ENCODE measurements at places on chromosomes 2 and 18.

DNA sequence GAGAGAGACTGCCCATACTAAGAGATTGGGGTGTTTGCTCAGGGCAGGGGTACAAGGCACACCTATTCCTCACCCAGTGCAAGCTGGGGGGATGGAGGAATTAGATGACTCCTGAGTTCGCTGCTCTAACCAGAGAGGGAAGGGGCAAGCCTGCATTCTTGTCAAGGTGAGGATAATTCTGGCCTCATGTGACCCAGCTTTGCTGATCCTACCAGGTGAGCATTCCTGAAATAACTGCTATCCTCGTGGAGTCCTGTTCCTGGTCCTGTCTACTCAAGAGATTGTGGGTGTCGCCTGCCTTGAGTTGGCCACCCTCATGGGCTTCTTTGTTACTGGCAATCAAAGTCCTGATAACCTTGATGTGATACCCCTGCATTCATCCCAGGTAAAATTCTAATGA, 206.0 kb downstream of the SPP2 start:
- DNase-seq: no peak

DNA sequence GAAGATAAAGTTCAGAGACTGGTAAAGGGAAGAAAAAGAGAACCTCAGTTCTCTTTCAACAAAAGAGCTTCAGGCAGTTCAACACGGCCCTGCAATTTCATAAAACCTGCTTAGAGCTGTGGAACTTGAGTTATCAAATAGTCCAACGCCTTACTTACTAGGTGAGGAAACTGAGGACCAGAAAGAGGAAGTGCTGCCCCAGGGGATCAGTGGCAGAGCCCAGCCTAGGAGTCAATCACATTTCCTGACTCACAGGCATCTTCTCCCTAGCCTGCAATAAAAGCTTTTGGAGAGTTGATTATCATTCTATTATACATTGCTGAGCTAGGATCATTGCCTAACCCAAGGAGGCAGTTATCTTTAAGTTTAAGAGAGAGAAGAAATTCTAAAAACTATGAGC, 77.4 kb downstream of the TXNL1 start:
- no peak for DNase-seq

DNA sequence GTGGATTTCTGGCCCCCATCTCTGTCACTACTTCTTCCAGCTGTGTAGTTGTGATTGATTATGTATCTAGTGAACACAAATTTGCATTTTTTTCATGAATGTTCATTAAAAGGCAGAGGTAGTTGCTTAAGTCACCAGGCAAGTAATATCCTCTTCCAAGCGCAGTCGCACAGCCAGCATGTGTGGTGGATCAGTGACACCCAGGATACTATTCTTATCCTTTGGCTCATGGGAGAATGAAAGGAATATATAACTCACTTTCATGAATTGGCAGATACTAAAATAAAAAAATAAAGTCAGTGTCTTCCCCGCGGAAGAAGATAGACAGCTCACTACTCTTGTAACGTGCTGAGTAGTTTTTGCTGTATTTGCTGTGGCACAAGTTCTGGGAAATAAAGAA, 387.8 kb downstream of the CDH7 start:
- DNase-seq: no peak

GRCh38 chr2:40797120-40797519, 345.2 kb upstream of the SLC8A1 start:
- no peak for DNase-seq

- no peak for DNase-seq
These were observed 426.4 kb downstream of the MBD2 start for GRCh38 chr18:53797998-53798495.

DNA sequence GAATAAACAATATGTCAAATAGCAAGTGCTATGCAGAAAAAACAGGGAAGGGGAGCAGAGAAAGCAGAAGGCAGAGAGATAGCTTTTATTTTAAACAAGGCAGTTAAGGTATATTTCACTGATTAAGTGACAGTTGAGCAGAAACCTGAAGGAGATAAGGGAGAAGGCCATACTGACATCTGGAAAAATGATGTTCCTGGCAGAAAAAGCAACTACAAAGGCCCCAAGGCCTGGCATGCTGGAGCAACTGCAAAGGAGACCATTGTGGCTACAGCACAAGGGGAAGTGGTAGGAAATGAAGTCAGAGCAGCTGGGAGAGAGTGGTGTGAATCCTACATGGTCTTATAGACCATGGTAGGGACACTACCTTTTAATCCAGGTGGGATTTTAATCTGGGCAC, 8.9 kb upstream of the PCBP1 start:
- DNase-seq: no peak

DNA sequence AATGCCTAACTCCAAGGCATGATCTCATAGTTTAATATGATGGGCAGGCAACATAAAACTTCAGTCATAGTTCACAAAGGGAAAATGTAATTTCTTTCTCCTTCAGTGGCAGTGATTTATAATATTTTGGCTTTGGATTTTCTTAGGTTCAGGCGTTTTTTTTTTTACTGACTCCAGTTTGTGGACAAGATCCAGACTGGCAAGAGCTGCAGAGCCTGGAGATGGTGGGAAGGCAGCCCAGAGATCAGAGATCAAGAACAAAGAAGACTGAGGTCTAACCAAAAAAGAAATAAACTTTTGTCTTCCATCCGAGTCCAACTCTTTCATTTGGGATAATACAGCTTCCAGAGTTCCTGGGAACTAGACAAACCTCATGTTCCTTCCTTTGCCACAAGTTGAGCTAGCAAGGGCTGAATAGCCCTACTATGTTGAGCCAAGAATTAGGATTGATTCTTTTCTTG, 215.3 kb upstream of the SETBP1 start:
- DNase-seq: no peak

- DNase-seq: no peak
These were observed 5.8 kb downstream of the EIF2AK3 start for GRCh38 chr2:88621432-88621831.

DNA sequence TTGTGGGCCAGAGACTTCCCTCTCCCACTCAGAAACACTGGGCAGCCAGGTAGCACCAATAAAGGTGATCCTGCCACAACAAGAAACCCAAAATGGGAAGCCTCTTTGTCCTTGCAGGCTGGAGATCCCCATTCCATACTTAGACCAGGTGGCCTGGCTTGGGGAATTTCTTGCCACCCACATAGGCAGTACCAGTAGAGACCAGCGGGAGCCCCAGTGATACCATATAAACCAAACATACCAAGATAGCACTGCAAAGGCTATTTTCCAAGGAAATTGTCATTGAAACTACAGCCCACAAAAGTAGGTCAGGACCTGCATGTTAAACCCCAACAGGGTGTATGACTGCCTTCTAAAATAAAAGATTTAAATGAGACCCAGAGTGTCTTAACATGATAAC, 171.6 kb downstream of the DIS3L2 start:
- no peak for DNase-seq

- no peak for DNase-seq
These were observed 30.8 kb upstream of the ACYP2 start for GRCh38 chr2:54084600-54084999.

- no peak for DNase-seq
These were observed 1539.5 kb upstream of the CELF4 start for GRCh38 chr18:39105104-39105503.

- DNase-seq: no peak
These were observed 649.4 kb upstream of the ZEB2 start for GRCh38 chr2:145169285-145169684.

DNA sequence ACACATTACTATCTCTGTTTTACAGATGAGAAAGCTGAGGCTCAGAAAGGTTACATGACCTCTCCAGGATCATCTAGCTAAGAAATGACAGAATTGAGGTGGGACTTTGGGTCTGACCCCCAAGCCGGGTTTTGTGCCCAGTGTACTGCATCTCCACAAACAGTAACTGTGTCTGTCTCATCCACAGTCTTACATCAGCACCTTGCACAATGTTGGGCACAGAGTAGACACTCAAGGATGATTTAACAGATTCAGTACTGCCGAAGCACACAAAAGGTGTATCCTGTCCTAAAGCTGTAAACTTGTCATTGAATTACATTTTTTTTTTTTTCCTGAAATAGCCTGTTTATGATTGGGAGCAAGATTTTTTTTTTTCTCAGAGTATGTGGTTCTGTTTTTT, 84.8 kb downstream of the ADCYAP1 start:
- DNase-seq: no peak

DNA sequence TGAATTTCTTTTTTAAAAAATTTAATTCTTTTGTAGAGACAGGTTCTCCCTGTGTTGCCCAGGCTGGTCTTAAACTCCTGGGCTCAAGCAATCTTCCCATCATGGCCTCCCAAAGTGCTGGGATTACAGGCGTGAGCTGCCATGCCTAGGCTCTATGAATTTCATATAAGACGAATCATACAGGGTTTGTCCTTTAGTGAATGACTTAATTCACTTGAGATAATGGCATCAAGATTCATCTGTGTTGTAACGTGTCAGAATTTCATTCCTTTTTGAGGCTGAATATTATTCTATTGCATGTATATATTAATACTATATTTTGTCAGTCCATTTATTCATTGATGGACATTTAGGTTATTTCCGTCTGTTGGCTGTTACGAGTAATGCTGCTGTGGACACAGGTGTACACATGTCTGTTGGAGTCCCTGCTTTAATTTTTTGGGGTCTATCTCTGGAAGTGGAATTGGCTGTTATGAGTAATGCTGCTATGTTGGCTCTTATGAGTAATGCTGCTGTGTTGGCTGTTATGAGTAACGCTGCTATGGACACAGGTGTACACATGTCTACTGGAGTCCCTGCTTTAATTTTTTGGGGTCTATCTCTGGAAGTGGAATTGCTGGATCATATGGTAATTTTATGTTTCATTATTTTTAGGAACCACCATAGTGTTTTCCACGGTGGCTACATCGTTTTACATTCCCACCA, 210.6 kb downstream of the CAMKMT start:
- no peak for DNase-seq

GRCh38 chr2:22842205-22842869, 542.6 kb upstream of the KLHL29 start:
- DNase-seq: no peak

DNA sequence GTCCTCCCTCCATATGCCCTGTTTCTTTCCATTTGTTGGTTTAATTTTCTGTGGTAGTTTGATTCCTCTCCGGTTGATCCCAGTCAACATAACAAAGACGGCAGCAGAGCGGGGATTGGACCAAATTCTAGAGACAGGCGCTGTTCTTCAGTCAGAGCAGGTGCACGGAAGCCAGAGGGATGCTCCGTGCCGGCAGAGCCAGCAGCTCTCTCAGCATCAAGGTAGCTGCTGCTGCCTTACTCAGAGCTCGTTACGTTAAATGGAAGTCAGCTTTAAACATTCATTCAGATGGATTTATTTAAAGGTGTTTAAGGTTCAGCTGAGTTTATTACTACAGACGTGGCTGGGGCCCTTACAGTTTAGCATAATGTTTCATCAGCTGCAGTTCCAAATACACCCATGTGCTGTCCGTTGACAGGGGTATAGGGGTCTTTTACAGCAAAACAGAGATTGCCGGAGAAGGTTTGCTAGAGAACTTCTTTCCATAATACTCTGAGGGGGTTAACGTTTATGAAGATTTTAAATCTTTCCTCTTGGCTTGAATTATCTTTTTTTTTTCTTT, 497.2 kb upstream of the PIK3C3 start:
- DNase-seq: no peak

DNA sequence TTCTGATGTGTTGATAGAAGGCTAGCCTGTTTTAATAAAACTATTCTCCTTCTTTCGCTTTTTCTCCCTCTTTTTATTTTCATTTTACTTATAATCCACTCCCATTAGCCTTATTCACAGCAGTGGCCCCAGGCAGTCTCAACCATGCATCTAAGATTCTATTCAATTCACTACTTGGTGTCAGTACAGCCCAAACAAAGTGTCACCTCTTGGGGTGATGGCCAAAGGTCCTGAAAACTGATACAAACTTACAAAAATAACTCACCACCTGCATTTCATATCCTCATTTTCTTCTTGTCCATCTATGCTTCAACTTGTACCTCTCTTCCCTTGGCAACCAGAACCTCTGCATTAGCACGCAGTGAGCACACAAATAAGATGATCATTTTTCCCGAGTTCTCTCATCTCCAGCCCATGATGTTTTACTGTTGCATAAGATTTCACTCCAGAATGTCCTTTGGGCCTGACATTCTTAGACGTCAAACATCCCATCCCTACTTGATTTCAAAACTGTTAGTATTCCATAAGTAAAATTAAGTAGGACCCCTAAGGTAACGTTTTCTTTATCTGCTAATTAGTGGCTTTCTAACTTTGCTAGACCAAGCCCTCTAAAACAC, 559.3 kb upstream of the TNP1 start:
- no peak for DNase-seq

GRCh38 chr18:52150050-52150449, 189.9 kb upstream of the DCC start:
- no peak for DNase-seq

- DNase-seq: no peak
These were observed 1.3 kb downstream of the TAF1B start for GRCh38 chr2:9844576-9844975.

DNA sequence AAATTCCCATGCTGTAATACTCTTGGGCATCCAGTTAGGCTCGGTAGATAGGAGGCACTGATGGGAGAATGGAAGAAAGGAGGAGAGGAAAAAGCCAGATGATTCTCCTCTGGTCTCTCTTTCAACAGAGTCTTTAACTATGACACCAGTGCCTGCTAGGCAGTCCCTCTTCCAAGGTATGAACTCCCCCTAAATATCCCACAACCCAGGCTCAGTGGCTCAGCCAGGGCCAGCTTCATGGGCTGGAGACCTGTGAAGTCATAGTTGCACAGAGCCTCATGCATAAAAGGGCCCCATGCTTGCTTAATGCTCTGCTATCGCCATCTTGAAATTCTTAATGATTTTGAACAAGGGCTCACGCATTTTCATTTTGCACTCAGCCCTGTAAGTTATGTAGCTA, 869.2 kb upstream of the GCFC2 start:
- DNase-seq: no peak

DNA sequence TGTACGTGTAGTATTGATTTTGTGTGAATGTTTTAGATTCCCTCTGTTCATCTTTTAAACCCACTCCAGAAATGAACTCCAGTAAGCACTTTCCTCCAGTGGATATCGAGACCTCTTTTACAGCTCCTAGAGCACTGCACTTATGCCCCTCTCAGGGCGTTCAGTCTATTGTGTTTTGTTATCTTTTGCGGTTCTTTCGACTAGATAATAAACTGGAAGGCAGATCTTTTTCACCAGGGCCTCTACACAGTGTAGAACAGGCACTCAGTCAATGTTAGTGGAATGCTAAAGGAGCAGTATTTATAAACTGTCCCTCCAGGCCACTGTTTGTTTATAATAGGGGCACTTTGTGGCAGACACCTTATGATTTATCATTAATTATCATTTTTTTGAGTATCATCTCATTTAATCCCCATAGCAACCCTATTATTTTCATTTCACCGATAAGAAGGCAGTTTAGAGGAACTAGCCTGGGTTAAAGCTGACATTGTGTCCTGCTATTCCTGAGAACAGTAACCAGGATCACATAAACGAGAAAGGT, 742 bp upstream of the SOS1 start:
- DNase-seq: no peak

GRCh38 chr2:1968988-1969700, 224.8 kb upstream of the PXDN start:
- no peak for DNase-seq

GRCh38 chr2:136122661-136123060, 4.7 kb upstream of the CXCR4 start:
- DNase-seq: no peak

- DNase-seq: peak; percentile 66
These were observed at the start of gene RBBP8 for GRCh38 chr18:22933206-22933965. TSS of gene RBBP8 (plus strand) at chr18:22933328. CDS start at chr18:22936852, 3,524 bp downstream.

All from activated CD4-positive, alpha-beta T cell treated with anti-CD3 and anti-CD28 coated beads, Interleukin-2, amount 50 U/mL, for 4 hours (primary cell).